ENCODE measurements at places on chromosomes 7 and 10.
A peak's percentile ranks its signal among the peaks of the same experiment; 100 is the strongest.

DNA sequence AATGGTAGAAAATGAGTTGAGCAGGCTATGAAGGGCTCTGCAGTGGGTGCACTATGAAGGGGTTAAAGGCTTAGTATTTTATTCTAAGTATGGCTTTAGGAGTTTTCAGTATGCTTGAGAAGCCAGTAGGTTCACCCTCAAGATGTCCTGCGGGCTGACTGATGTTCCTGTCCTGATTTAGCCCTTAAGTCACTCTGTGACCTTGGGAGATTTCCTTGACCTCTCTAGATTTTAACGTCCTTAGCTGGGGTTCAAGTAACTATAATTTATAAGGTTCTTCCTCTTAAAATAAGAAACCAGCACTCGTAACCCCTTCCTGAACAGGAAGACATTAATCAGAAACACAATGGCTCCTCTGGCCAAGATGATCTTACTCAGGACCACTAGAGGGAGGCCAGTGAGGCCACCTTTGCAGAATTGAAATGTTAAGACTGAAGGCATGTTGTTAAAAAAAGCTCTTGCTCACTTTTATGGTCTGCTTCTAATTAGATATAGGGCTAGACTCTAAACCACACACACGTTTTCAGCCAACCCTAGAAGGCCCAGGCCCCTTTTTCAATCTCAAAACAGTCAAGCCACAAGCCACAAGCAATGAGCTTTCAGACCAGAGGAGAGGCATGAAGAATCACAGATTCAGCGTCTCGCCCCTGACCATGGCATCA lies 41.9 kb downstream of the CDK1 start:
- no peak for DNase-seq

DNA sequence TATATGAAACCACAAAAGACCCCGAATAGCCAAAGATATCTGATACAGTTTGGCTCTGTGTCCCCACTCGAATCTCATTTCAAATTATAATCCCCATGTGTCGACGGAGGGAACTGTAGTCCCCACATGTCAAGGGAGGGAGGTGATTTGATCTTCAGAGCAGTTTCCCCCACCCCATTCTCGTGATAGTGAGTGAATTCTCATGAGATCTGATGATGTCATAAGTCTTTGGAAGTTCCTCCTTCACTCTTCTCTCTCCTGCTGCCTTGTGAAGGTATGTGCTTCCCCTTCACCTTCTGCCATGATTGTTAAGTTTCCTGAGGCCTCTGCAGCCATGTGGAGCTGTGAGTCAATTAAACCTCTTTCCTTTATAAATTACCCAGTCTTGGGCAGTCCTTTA lies 13.0 kb downstream of the ELAPOR2 start:
- no peak for DNase-seq

- DNase-seq: no peak
These were observed 87.3 kb upstream of the CACUL1 start for GRCh38 chr10:118841881-118842605.

GRCh38 chr7:118195837-118196474 lies 12.0 kb downstream of the LSM8 start:
- no peak for DNase-seq

DNA sequence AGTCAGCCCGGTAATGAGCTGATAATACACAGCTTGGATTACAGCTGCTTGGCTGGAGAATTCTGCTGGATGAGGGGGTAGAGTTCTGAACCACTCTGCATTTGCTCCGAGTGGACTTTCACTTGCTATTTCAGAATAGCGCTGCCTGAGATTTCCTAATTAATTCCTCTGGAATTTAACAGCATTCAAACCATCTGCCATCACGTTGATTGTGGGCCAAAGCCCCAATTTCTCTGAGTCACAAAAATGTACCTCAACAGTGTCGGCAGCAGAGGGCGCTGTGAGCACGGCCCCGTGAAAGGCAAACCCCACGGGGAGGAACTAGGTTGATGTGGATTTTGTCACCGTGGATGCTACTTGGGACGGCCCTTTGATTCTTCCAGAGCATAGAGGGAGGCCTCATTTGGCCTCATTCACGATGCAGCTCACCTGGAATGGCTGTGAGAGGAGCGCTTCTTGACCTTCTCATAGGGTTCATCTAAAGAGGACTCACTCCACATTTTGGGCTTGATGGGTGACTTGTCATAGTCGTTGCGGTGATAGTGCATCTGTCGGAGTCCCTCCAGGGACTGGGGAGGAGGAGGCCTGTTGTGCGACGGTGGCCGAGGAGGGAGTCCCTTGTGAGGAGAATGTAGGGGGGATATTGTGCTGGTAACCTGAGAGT lies 73.3 kb downstream of the PRPF18 start:
- peak; percentile 52 for DNase-seq

- DNase-seq: no peak
These were observed 70.4 kb downstream of the GPR158 start for GRCh38 chr10:25245165-25245564.

Data from C1 segment of cervical spinal cord (tissue), 14 donors.